Left lung (tissue), 14 donors: ENCODE measurements at places on chromosomes 1 and 21. TPM values are rescaled to one million over a fixed set of nuclear protein-coding genes. Genes with fewer than 3 reads are reported as not detected.

Gene CHIT1
- total RNA-seq = 2.0 TPM

DNA sequence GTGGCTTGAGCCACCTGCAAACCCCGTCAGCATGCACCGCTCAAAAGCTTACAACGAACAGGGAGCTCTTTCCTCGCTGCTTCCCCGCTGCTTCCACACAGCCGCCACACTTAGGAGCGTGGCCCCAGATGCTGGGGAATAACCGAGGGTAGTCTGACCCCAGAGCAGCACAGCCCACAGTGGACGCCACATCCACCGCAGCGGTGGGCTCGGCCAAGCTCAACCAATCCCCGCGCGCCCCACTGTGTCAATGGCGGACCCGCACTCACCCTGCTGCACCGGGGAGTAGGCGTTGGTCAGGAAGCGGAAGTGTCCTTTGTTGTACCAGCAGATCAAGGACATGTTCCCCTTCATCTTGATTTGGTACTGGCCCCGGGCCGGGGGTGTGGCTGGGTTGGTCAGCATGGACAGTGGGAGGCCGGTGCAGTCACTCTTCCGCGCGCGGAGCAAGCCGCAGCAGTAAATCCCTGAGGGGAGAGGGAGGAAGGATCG is 93.5 kb downstream of the PGBD5 start:
- no peaks in the 10 kb centered on the region for H3K4me1 ChIP-seq
- H3K4me3 ChIP-seq = no peak overlapping the region
- DNase-seq = no peak
- H3K36me3 ChIP-seq = no peaks in the 10 kb centered on the region

DNA sequence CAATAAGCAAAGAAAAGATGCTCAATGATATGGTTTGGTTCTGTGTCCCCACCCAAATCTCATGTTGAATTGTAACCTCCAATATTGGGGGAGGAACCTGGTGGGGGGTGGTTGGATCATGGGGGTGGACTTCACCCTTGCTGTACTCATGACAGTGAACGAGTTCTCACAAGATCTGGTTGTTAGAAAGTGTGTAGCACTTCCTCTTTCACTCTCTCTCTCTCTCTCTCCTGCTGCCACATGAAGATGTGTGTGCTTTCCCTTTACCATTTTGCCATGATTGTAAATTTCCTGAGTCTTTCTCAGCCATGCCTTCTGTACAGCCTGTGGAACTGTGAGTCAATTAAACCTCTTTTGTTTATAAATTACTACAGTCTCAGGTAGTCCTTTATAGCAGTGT is 248.4 kb downstream of the HHIPL2 start:
- DNase-seq = no peak
- H3K4me1 ChIP-seq = no peaks in the 10 kb centered on the region

DNA sequence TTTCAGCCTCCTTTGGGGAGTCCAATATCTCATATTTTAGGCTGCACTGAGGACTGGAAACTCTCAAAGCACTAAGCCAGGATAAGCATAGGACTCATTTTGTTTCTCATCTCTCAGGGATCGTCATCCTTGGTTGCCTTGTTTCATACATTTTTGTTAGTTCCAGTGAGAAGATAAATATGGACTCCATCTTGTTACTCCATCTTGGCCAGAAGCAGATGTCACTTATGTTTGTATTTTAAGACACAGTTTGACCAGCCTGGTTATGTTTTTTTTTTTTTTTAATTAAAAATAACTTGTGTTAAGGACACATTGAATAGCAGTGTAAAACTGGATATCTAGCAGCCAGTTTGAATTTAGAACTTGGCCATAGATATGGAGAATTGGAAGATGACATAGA is 34.7 kb downstream of the DISP3 start:
- no peak overlapping the region for H3K4me3 ChIP-seq
- no peak overlapping the region for H3K27ac ChIP-seq
- DNase-seq = no peak
- H3K4me1 ChIP-seq = no peaks in the 10 kb centered on the region
- no peaks in the 10 kb centered on the region for H3K27me3 ChIP-seq
- no peaks in the 10 kb centered on the region for H3K36me3 ChIP-seq

Gene PROK1
- not detected for total RNA-seq

GRCh38 chr1:107551456-107551855 is 410.6 kb downstream of the NTNG1 start:
- no peak for DNase-seq
- H3K4me1 ChIP-seq = no peaks in the 10 kb centered on the region
- no peak overlapping the region for H3K27ac ChIP-seq
- no peaks in the 10 kb centered on the region for H3K36me3 ChIP-seq
- no peak overlapping the region for H3K4me3 ChIP-seq
- H3K27me3 ChIP-seq = no peaks in the 10 kb centered on the region

DNA sequence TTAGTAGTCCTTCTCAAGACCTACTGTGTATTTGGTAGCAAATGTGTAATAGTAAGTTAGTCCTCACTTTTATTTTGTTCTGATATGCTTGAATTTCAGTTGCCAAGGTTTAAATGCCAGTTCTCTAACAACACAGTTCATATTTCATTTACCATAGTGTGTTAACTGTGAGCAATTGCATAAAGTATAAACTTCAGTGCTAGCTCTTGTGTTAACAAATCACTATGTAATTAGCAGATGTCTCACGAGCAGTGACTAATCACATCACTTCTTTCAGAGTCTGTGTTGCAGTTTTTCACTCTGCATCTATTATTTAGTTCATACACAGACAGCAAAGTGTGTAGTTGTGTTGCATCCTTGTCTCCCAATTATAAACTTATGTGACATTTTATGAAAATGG is 47.8 kb downstream of the ZMYM4 start:
- H3K27me3 ChIP-seq = no peaks in the 10 kb centered on the region
- no peak overlapping the region for H3K4me3 ChIP-seq
- H3K36me3 ChIP-seq = no peaks in the 10 kb centered on the region
- no peak for DNase-seq
- H3K4me1 ChIP-seq = no peaks in the 10 kb centered on the region
- H3K27ac ChIP-seq = no peak overlapping the region

DNA sequence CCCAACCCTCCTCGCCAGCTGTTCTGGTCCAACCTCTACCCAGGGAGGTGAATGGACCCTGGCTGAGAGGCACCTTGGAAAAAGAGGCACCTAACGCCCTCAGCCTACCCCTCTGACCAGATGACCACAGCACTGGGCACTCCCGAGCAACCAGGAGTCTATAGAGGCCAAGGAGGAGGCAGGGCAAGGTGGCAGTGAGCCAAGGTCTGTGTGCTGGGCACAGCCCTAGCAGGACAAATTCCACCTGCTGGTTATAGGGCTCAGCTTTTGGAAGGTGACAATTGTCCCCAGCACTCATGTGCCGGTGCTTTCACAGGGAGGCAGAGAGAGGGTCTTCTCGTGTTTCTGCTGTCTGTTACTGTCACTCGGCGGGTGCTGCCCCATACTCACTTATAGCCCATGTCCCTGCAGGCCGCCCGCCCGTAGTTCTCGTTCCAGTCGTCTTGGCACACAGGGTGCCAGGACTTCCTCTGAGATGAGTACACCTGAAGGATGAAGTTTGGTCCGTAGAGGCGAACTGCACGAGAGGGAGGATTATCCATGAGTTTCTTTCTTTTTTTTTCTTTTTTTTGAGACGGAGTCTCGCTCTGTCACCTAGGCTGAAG is 27.8 kb downstream of the TMPRSS2 start:
- H3K27me3 ChIP-seq = no peaks in the 10 kb centered on the region
- no peaks in the 10 kb centered on the region for H3K36me3 ChIP-seq
- peaks cover 23% of the 10 kb centered on the region for H3K4me1 ChIP-seq
- H3K27ac ChIP-seq = no peak overlapping the region
- no peak overlapping the region for H3K4me3 ChIP-seq

Gene SYT14
- total RNA-seq = 1.1 TPM

Gene NTMT2
- total RNA-seq = not detected

GRCh38 chr1:115791816-115792215 is 23.3 kb upstream of the CASQ2 start:
- no peaks in the 10 kb centered on the region for H3K36me3 ChIP-seq
- no peaks in the 10 kb centered on the region for H3K4me1 ChIP-seq
- H3K27ac ChIP-seq = no peak overlapping the region
- no peak overlapping the region for H3K4me3 ChIP-seq
- no peak for DNase-seq

Gene CCDC185
- not detected for total RNA-seq
